Activated CD4-positive, alpha-beta T cell treated with anti-CD3 and anti-CD28 coated beads for 36 hours (primary cell): ENCODE measurements at places on chromosomes 6 and 20.

GRCh38 chr6:144408161-144408560, 123.0 kb downstream of the UTRN start:
- no peak for DNase-seq

DNA sequence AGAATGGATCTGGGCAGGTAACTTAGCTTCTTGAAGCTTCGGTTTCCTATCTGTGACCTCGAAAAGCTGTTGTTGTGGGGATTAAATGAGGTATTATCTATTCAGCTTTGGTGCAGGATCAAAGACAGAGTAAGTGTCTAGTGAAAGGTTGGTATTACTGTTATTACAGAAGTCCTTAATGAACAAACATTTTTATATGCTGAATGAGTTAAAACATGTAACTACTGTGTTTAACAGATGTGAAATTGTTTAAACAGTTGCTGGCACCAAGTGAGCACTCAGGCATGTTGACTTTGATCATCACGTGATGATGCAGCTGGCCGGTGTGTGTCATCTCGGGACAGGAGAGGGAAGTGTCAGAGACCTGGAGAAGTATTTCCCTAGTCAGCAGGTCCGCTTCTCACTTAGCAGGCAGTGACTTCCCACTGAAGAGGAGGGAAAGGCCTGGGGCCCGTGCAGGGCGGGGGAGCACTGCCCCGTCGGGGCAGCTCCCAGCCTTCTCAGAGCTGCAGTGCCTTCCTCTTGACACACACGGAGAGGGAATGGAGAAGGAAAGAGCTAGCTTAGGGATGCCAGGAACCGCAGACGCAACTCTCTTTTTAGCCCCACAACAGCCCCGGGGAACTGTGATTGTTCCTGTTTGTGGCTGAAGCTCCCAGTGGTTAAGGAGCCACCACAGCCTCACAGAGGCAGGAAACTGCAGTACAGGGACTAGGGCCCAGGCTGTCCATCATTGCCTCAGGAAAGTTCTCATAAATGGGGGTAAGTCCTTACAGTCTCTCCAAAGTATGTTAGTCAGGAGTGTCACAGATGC, 18.0 kb downstream of the TUBB2A start:
- DNase-seq: no peak

- DNase-seq: peak; percentile 14
These were observed 125.0 kb upstream of the DOK5 start for GRCh38 chr20:54350415-54350814.

DNA sequence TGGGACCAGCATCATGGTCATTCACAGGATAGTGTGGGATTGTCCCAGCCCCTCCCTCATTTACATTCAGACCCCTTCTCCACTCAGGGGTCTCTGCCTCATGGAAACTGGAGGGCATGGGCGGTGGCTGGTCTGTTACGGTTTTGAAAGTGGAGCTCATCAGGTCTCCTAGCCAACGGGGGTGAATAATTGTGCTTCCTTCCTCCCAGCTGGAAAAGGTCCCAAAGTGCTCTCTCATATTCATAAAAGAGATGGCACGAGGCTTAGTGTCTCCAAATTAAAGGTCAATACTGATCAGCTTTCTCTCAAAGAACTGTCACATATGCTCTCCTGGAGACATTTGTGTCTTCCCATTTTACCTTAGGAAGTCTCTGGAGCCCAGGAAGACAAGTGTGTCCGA, 19.9 kb downstream of the JARID2 start:
- no peak for DNase-seq

DNA sequence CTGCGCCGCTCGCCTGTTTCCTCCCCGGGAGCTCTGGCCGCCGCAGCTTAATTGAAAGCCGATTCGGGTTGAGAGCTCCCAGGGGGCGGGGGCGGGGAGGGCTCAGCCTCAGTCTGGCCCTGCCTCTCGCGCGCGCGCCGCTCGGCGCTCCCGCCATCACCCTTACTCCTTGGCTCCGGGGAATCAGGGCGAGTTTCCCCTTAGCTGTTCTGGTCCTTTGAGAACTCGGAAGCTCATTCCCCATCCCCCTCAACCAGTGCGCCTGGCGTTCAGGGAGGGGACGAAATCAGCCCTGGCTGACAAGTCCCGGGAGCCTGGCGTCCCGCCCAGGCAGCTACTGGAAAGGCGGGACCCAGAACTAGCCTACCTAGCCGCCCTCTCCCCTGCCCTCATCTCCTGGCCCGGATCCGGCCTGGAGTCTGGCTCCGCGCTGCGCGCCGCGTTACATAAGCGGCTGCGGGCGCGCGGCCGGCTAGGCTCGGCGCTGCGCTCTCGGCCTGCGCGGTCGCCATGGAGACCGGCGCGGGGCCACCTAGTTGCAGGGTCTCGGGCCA, 2.8 kb downstream of the SLC12A5 start:
- peak; percentile 24 for DNase-seq

DNA sequence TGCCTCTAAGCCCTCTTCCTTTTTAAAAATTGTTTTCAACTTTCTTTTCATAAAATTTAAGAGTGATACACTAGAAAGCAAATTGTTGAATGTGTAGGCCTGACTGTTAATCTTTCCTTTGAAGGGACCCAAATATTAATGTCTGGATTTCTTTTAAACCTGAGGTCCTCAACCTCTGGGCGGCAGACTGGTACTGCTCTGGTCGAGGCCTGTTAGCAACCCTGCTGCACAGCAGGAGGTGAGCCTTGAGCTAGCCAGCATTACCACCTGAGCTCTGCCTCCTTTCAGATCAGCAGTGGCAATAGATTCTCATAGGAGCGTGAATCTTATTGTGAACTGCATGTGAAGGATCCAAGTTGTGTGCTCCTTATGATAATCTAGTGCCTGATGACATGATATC, 191.2 kb downstream of the MANEA start:
- no peak for DNase-seq

- no peak for DNase-seq
These were observed 9.6 kb upstream of the MANBAL start for GRCh38 chr20:37279820-37280219.

DNA sequence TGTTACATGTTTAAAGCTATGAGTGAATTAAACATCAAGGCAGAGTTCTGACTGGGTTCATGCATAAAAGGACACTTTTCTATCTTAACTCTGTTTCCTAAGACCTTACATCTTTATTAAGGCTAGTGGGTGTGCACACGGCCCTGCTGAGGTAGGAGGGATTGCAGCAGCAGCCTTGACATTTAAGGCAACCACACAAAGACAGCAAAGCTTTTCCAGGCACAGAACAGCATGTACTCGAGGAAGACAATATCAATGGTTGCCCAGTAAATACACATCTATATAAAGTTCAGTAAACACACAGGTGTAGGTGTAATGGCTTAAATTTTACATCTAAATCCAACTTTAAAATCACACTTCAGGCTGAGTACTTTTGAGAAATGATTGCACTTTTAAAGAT, 79.8 kb upstream of the LOC128125822 start:
- no peak for DNase-seq

- peak; percentile 76 for DNase-seq
These were observed 170.2 kb downstream of the PREX1 start for GRCh38 chr20:48657426-48658197.

- DNase-seq: no peak
These were observed 296.4 kb downstream of the PAX1 start for GRCh38 chr20:22001886-22002285.

DNA sequence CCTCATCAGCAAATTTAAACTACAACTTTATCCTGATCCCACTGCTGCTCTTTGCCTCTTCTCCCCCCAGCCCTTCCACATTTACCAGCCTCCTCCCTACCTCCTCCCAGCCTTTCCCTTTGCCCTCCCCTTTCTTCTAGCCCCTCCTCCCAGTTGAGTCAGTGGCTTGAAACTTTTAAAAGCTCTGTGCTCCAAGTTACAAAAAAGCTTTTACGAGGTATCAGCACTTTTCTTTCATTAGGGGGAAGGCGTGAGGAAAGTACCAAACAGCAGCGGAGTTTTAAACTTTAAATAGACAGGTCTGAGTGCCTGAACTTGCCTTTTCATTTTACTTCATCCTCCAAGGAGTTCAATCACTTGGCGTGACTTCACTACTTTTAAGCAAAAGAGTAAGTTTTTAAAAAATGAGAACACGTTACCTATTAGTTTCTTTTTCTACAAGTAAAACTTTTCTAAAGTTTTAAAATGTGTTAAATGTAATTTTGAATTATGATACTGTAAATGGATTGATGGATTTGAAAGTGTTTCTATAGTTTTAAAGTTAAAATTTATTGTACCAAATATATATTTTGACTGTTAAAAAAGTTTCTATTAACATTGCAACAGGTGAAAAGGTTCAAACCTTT, at the start of gene GJA1:
Gene GJA1, plus strand, starts transcription at position 203 of the 626 bp plus-strand sequence. CDS start 11,202 bp downstream, outside the sequence.
- no peak for DNase-seq

GRCh38 chr6:86502497-86502896, 434.8 kb upstream of the HTR1E start:
- DNase-seq: no peak

GRCh38 chr6:34556031-34556471, at the start of gene SPDEF:
Gene SPDEF, minus strand, starts transcription at chr6:34556329. Its CDS starts 11,874 bp downstream, at chr6:34544455.
- no peak for DNase-seq

DNA sequence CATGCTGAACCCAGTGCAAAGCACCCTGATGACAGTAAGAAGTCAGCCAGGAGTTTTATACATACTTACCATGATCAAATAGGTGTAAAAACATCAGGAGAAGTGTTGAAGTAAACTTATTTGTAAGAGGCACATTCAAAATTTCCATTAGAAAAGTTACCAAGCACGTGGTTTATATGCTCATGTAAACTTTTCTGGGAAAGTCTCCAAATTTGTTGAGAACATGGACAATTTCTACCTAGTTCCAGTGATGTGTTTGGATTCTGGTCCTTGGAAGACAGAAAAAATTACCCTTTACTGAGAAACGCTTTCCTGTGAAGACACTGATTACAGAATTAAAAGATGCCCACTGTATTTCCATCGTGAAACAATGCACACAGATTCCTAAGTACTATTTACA, 288.9 kb upstream of the CDH4 start:
- DNase-seq: no peak

DNA sequence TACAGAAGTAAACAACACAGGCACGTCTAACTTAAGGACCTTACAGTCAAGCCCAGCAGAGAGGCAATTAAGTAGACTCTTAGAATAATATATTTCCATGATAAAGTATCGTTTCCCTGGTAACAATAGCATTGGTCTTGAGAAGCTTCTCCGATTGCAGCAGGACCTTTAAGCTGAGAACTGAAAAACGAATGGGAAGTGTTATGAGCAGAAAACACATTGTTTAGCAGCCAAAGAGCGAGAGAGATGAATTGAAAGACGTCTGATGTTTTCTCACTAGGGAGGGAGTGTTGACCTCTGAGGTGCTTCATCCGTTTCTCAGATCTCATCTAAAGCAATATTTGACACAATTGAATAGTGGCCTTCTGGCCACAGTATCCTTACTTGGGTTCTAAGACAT, 855 bp downstream of the BYSL start:
- no peak for DNase-seq

DNA sequence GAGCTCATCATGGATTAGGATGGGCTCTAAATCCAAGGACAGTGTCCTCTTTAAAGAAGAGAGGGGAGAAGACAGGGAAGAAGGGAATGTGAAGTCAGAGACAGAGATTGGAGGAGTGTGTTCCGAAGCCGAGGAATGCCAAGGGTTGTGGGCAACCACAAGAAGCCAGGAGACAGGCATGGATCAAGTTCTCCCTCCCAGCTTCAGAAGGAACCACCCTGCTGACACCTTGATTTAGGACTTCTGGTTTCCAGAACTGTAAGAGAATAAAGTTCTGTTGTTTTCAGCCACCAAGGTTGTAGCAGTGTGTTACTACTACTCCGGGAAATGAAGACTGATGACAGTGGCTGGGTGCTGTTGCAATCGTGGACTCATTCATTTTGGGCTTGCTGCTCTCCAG, 120.1 kb downstream of the RPS12 start:
- no peak for DNase-seq

- no peak for DNase-seq
These were observed 97.8 kb downstream of the NKAIN2 start for GRCh38 chr6:123901436-123901835.

- DNase-seq: no peak
These were observed 3.7 kb downstream of the MAP3K4 start for GRCh38 chr6:160995271-160995670.

DNA sequence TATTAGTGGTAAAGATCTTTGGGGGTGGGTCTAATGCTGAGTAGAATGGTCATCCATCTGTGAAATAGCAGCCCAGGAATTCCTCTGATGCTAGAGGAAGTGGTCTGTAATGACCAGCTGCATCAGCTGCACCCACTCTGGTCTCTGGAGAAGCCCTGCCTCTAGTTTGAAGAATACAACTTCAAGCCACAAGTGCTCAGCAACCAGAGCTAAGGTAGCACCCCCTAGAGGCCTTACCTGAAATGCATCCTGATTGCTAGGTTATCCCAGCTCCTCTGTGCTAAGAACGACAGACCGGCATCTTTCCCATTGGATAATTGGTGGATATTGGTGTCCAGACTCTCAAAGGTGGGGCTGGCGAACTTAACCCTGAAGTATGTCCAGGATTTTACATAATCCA, 58.2 kb downstream of the DNAH8 start:
- DNase-seq: peak; percentile 46

GRCh38 chr6:137964876-137965275, 97.8 kb downstream of the TNFAIP3 start:
- DNase-seq: no peak

DNA sequence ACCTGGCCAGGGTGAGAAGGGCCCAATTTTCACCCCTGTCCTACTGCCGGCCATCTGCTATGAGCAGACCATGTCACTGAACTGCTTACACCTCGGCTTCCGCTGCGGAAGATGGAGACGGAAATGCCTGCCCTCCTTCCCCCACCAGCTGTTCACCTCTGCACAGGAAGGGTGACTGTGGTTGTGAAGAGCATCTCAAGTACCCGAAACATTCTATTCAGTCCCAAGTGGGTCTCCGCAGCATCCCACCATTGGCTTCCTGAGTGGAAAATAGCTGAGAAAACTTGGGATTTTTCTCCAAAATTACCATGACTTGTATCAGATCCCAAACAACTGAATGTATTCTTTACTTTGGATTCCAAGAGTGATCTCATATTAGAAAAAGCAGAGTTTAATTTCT, 16.1 kb downstream of the DOK5 start:
- no peak for DNase-seq

- DNase-seq: no peak
These were observed 201.5 kb upstream of the RNF24 start for GRCh38 chr20:4216866-4217265.

DNA sequence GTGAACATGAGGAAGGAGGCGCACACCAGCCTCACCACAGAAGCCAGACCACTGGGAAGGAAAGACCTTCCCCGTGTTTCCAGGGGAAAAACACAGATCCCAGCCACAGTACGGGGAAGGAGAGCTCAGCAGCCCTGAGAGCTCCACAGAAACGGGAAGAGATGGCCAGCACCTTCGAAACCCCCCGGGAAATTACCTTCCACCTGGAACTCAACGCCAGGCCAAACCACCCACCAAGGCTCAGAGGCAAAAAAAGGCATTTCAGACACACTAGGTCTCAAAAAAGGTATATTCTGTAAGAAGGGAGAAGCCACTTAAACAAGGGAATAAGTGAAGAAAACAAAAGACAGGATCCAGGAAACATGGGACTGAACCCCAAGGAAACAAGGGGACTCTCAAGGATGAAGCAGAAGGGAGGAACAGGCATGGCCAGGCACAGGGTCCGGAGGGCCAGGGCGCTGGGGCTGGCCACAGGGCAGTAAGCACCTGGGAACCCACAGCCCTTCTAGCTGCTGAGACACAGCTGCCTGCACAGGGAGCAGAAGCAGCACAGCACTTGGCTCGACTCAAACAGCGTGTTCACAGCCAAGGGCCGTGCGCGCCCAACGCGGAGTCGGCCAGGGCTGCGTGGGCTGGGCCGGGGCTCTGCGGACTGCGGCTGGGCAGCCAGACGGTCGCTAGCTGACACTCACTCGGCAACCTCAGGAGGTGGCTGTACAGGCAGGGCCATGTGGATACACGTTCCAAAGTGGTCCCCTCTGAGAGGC, 44.6 kb downstream of the TAF4 start:
- no peak for DNase-seq
